Sigmoid colon (tissue), 7 donors: ENCODE measurements at places on chromosomes 11 and 22. TPM values are rescaled to one million over a fixed set of nuclear protein-coding genes. Genes with fewer than 3 reads are reported as not detected.
A peak's percentile ranks its signal among the peaks of the same experiment; 100 is the strongest.

Gene LRP4
- 7.1 TPM for total RNA-seq

Gene C11orf86
- total RNA-seq = not detected

Gene SCGB1D2
- total RNA-seq = not detected

Gene ARHGAP20
- 5.3 TPM for total RNA-seq

Gene CRYBB3
- total RNA-seq = not detected

Gene C11orf91
- total RNA-seq = not detected

GRCh38 chr11:62410972-62411371 lies 7.9 kb upstream of the SCGB1A1 start:
- H3K36me3 ChIP-seq = no peaks in the 10 kb centered on the region
- H3K27ac ChIP-seq = no peak overlapping the region
- DNase-seq = no peak

DNA sequence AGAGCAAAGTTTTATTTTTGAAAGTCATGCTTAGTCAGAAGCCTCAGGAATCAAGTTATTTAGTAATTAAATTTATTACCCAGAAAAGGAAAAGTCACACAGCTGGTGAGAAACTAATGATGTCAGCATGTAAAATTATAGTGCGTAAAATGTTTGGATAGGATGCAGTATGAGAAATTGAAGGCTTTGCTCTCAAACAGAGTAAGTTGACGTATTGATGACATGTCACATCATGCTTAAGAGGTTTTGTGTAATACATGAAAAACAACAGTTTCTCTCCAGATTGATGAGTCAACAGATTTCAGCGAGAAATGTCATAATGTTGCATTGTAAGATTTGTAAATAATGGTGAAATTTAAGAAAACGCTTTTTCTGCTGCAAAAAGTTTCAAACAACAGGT lies 769.8 kb downstream of the METTL15 start:
- no peaks in the 10 kb centered on the region for H3K27me3 ChIP-seq
- no peaks in the 10 kb centered on the region for H3K4me1 ChIP-seq
- no peak for DNase-seq

GRCh38 chr11:108966206-108966605 lies 301.3 kb downstream of the DDX10 start:
- H3K4me3 ChIP-seq = no peak overlapping the region
- H3K27ac ChIP-seq = no peak overlapping the region
- H3K27me3 ChIP-seq = no peaks in the 10 kb centered on the region
- no peak for DNase-seq
- H3K4me1 ChIP-seq = no peaks in the 10 kb centered on the region
- no peaks in the 10 kb centered on the region for H3K36me3 ChIP-seq

DNA sequence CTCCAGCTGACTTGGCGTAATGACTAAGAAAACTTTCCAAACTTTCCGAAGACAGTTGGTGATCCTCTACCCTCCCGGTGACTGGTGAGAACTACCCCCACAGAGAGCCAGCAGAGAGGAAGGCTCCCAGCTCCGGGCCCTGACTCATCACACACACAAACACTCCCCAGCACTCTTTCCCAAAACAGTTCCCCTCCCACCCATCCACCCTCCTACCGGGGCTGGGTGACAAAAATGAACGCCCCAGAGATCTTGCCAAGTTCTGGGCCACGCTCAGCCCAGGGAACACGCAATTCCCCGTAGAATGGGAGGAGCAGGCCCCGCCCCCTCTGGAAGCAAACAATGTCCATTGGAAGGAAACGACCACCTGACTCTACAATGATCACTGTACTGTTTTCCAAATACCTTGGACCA lies 21.3 kb upstream of the JAM3 start:
- no peaks in the 10 kb centered on the region for H3K27me3 ChIP-seq
- H3K4me1 ChIP-seq = no peaks in the 10 kb centered on the region
- peak; percentile 95 for DNase-seq
- no peaks in the 10 kb centered on the region for H3K36me3 ChIP-seq
- no peak overlapping the region for H3K4me3 ChIP-seq

GRCh38 chr11:19253817-19254216 lies 13.1 kb upstream of the E2F8 start:
- no peaks in the 10 kb centered on the region for H3K27me3 ChIP-seq
- H3K36me3 ChIP-seq = no peaks in the 10 kb centered on the region
- H3K4me3 ChIP-seq = no peak overlapping the region
- DNase-seq = no peak
- no peaks in the 10 kb centered on the region for H3K4me1 ChIP-seq
- no peak overlapping the region for H3K27ac ChIP-seq

GRCh38 chr22:26484360-26484706 lies 656 bp downstream of the SRRD start:
- H3K4me3 ChIP-seq = peak overlapping the region; percentile 95
- no peaks in the 10 kb centered on the region for H3K27me3 ChIP-seq
- no peak for DNase-seq
- H3K27ac ChIP-seq = peak overlapping the region; percentile 96
- peaks cover 19% of the 10 kb centered on the region for H3K36me3 ChIP-seq
- peaks cover 55% of the 10 kb centered on the region for H3K4me1 ChIP-seq

DNA sequence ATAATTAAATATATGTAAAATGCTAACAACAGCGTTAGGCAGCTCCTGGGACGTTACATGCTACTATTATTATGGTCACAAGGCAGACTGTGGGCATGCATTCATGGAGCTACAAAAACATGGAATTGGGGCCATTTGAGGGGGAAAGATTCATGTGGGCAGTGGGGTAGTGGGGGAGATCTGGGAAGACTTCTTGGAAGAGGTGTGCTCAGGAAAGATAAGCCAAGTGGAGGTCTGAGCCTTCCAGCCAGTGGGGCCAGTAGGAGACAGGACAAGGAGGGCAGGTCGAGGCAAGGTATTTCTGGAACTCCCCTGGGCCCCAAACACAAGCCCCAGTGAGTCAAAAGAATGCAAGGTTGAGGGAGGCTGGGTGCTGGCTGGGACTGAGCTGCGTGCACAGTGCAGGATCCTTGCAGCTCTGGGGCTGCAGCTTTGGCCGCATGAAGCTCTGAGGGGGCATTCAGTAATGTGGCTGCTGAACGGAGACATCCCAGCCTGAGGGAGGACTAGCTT lies 35.4 kb downstream of the CYTH4 start:
- H3K27me3 ChIP-seq = peaks cover 5% of the 10 kb centered on the region
- DNase-seq = no peak
- H3K4me3 ChIP-seq = no peak overlapping the region
- H3K4me1 ChIP-seq = no peaks in the 10 kb centered on the region
- H3K27ac ChIP-seq = no peak overlapping the region
- H3K36me3 ChIP-seq = no peaks in the 10 kb centered on the region

DNA sequence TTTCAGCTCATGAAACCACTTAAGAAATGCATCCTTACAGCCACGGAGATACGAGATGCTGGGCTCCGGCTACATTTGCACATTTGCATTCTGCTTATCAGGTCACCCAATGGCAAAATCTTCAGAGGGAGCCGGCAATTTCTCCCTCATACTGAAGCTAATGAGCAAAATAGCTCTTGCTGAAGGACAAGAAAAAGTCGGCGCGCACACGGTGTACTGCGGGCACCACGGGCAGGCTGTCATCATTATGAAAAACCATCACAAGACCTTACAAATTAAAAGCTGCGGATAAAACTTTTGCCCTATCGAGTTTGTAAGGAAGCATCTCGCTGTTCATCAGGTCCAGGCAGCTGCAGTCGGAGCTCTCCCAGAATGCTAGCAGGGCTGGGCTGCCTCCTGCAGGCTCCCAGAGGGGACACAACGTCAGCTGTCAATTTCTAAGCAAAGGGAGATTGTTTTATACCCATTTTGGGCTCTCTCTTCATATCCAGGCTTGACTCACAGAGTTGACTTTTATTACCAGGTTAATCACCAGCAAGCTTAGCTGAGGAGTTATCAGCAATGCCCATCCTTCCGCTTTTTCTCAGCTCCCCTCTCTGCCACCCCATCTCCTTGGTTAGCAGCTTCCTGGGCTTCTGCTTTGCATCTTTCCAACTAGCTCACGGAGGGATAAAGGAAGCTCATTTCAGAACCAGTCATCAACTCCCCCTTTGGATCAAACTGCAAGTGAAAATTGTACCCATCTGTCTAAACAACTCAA lies 375.1 kb downstream of the OPCML start:
- H3K36me3 ChIP-seq = no peaks in the 10 kb centered on the region
- peaks cover 60% of the 10 kb centered on the region for H3K27me3 ChIP-seq
- H3K4me3 ChIP-seq = no peak overlapping the region
- H3K27ac ChIP-seq = no peak overlapping the region

DNA sequence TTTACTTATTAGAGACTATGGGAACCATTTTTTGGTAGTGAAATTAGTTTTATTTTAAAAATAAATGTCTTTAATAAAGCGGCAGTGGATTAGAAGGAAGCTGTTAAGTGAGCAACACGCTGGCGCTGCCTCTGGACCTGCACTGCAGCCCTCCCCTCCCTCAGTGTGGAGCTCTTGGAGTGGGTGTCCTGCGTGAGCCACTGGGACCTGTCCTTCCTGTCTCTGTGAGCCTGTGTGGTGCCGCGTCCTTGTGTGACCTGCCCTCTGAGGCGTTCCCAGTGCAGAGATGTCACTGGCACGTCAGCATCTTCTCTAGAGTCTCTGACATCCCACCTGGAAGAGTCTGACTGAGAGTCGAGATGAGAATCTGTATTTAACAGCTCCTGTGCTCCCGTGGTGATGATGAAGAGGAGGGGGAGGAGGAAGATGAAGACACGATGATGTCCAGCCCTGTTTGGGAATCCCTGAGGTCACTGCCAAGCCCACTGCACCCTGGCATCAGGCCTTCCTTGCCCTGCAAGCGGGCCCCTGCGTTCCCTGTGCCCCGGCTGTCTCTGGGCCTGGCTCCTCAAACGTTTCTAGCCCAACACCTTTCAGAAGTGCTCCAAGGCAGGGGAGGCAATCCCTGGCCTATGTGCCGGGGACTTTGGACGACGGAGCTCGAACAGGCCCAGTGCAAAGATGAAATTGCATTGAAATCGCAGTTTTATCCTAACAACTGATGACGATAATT lies 271.8 kb downstream of the TBC1D22A start:
- no peak overlapping the region for H3K27ac ChIP-seq
- no peaks in the 10 kb centered on the region for H3K27me3 ChIP-seq
- H3K4me3 ChIP-seq = no peak overlapping the region
- DNase-seq = peak; percentile 41
- H3K36me3 ChIP-seq = no peaks in the 10 kb centered on the region

DNA sequence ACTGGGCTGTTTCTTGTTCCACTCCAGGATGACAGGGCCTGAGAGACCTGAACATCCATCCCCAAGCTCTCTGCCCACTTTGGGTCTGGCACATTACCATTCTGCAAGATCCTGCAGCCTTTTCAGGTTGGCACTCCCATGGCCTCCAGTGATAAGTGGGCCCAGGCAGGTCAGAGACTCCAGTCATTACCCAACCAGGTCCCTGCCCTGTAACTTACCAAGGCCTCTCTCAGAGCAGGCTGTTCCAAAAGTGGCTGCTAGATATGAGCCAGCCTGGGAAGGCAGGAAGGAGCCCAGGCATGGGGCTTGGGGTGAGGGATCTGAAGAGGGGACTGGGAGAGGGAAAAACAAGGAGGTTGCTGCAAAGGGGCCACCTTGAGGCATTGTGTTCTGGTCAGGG lies 35.9 kb downstream of the KCNQ1OT1 start:
- no peak overlapping the region for H3K27ac ChIP-seq
- H3K4me1 ChIP-seq = no peaks in the 10 kb centered on the region
- DNase-seq = no peak
- H3K4me3 ChIP-seq = no peak overlapping the region

GRCh38 chr11:103862094-103862801 lies 174.2 kb upstream of the DDI1 start:
- H3K36me3 ChIP-seq = no peaks in the 10 kb centered on the region
- no peak overlapping the region for H3K27ac ChIP-seq
- no peaks in the 10 kb centered on the region for H3K27me3 ChIP-seq

DNA sequence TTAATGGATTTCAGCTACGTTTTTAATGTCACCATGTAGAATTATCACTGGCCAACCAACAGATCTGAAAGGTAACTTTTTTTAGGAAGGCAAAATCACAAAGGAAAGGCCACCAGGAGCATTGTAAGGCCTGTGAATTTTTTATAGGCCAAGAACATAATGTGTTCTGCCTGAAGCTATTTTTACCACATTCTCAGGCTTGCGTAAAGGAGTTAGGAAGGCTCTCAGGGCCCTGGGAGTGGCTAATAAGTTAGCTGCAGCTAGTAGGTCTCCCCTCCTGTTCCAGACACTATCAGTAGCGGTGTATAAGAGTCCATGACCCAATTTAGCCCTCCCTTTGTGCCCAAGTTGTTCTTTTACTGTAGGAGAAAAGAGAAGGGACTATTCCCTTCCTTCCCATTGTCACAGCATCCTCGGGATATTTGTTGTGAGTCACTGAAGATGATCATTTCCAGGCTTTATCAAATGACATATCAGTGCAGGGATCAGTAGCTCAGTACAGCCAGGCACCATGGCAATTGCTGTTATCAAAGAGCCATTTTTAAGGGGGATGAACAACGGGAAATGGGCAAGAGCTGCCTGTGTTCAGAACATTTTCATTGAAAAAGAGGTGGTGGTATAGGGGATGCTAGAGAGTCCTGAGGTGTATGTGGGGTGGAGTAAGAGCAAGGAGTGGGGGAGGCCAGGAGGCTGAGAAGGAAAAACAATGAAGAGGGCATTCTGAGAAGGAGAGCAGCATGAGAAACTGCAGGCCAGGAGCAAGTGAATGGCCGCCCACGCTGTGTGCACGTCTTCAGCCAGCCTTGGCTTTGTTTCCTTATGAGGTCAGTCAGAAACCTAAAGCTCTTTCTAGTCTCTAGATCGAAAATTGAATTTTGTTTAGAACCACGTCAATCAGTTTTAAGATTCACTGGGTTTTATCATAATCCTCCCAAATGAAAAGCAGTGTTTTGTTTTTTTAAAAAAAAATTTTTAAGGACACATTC lies 940.3 kb downstream of the NTM start:
- no peak for DNase-seq
- no peaks in the 10 kb centered on the region for H3K4me1 ChIP-seq
- no peaks in the 10 kb centered on the region for H3K36me3 ChIP-seq
- H3K27ac ChIP-seq = peak overlapping the region; percentile 63
- no peak overlapping the region for H3K4me3 ChIP-seq

- no peaks in the 10 kb centered on the region for H3K4me1 ChIP-seq
- H3K27me3 ChIP-seq = no peaks in the 10 kb centered on the region
- H3K4me3 ChIP-seq = no peak overlapping the region
Measured at GRCh38 chr11:111148121-111148520, 97.4 kb upstream of the POU2AF2 start.

GRCh38 chr11:10878408-10879214 lies 20.8 kb upstream of the ZBED5 start:
- no peaks in the 10 kb centered on the region for H3K27me3 ChIP-seq
- no peak overlapping the region for H3K4me3 ChIP-seq
- H3K4me1 ChIP-seq = peaks cover 5% of the 10 kb centered on the region
- DNase-seq = no peak

DNA sequence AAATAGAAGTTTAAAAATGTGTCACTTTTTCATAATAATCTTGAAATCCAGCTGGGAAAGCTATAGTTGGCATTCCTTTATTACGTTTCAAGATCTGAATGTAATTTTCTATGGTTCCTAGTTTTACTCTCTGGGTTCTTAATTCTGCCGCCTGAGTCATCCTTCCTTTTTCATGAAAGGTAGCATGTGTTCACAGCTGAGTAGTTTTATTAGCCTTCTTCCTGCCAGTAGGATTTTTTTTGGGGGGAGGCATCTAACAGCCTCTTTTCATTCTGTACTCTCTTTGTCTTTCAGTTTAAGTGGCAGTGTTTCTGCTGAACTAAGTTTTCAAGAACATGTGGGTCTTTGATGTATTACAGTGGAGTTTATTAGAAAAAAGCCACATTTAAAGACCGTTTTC lies 36.5 kb downstream of the OR2AG2 start:
- no peak overlapping the region for H3K27ac ChIP-seq
- no peaks in the 10 kb centered on the region for H3K4me1 ChIP-seq
- no peak overlapping the region for H3K4me3 ChIP-seq
